Stimulated activated CD8-positive, alpha-beta memory T cell treated with anti-CD3 and anti-CD28 coated beads, Interleukin-7, amount 100 ng/mL, for 4 hours (primary cell): ENCODE measurements at places on chromosomes 5 and 9.
A peak's percentile ranks its signal among the peaks of the same experiment; 100 is the strongest.

- DNase-seq = no peak
Measured at GRCh38 chr5:107545486-107545885, 125.3 kb downstream of the EFNA5 start.

DNA sequence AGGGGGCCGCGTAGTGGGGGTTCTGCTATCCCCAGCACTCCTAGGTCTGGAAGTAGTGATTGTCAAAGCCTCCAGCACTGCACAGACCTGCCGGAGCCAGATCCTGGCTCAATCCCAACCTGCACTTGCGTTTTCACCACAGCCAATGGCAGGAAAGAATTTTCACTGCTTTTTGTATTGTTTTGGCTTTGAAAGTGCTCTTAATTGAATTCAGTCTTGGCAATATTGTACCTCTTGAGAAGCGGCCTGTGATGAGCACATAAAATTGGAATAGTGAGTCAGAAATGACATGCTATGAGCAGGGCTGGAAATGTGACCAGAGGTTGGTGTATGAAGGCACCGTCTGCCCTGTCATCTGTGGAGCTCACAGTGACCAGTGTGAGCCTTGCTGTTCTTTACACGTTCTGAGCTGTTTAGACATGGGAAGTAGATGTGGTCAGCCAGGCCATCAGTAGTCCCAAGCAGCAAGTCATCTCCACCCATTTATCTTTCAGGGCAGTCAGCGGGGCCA lies 41.5 kb downstream of the SECISBP2 start:
- no peak for DNase-seq

- DNase-seq = no peak
Measured at GRCh38 chr5:59959330-59959729, 65.8 kb upstream of the PDE4D start.

GRCh38 chr9:111805830-111806241 lies 11.1 kb upstream of the SHOC1 start:
- no peak for DNase-seq

DNA sequence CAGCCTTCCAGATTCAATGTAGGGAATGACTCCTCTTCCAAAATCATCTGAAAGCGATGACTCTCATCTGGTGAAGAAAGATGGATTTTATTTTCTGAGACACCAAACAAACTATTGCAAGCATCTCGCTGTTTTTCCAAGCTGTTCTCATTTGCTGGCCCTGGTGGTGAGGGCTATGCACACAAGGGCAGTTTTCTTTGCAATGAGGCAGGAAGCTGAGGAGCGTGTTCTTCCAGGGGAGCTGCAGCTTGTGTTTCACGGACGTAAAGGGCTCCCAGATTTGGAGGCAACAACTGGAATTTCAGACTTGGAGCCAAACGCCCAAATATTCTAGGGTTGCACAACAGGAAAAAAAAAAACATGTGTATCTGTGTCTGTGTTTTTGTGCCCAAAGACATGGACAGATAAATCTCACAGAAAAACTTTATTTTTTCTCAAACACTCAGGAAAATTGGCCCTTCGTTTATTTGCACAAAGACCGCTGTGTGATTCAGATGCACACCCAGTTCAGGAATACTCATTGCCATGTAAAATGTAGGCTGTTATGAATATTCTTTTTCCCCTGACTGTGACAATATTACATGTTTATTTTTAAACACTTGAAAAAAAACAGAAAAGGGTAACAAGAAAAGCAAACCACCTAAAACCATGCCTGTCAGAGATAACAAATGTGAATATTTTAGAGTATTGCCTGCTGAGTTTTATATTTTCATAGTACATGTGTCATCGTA lies 151.3 kb downstream of the GAS1 start:
- DNase-seq = no peak

- DNase-seq = no peak
Measured at GRCh38 chr9:1354086-1354485, 303.9 kb downstream of the DMRT2 start.

DNA sequence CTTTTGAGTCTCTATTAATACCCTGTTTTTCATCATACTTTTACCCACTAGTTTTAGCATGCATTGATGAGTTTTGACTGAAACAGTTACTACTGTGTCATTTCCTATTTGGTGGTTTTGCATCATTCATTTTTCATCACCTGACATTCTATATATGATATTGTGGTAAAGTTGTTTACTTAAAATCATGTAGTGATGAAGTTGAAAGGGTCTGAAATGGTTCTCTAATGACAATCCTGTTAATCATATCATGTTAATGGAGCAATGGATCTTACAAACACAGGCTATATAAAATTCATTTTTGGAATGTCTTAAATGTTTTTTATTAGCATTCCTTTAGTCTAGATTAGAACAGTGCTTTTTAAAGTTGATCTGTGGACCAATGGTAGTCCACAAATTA lies 84.1 kb downstream of the ERBIN start:
- DNase-seq = no peak

- DNase-seq = no peak
Measured at GRCh38 chr5:13866792-13867191, 77.7 kb downstream of the DNAH5 start.

GRCh38 chr5:96736937-96737336 lies 70.8 kb downstream of the ERAP1 start:
- no peak for DNase-seq

DNA sequence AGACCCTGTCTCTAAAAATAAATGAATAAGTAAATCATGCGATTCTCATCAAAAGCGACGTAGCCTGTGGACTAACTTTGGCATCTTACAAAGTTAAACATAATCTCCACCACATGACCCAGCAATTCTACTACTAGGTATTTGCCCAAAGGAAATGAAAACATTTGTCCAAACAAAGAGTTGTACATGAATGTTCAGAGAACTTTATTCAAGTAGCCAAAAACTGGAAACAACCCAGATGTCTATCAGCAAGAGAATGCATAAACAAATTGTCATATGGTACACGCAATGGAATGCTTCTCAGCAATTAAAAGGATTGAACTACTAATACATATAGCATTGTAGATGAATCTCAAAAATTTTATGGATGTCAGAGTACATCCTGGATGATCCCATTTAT lies 82.6 kb downstream of the ADRB2 start:
- DNase-seq = no peak

- no peak for DNase-seq
Measured at GRCh38 chr5:127695346-127695745, 7.8 kb upstream of the CCDC192 start.

GRCh38 chr5:176474476-176474875 lies 26.3 kb downstream of the FAF2 start:
- no peak for DNase-seq

DNA sequence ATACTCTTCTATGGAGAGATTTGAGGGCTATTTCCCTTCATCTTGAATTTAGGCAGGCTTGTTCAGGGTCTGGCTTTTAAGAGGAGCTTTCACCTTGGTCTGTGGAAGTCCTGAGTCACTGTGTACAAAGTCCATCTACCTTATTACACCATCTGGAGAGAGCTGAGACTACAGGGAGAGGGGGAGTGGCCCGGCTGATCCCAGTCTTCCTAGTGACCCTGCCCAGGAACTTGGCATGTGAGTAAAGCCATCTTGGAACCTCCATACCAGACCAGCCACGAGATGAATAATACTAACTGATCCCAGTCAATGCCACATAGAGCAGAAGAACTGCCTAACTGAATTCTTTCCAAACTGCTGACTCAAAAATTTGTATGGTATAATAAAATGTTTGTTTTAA lies 8.4 kb upstream of the IL6ST start:
- no peak for DNase-seq

GRCh38 chr5:16970826-16971225 lies 34.7 kb upstream of the MYO10 start:
- DNase-seq = no peak

DNA sequence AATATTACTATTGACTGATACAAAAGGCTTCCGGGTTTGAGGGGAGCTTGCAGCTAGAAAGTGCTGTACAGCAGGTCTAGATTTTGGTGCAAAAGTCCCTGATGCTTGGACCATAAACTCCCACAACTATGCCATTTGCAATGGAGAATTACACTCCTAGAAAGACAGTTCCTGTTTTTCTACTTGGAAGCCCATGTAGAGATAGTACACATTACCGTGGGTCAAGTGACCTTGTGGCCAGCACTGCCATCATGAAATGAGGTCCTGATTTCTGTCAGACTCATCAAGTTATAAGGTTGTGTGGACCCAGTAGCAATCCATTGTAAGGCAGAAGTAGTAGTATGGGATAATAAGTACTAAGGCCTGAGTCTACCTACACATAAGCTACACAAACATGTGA lies 42.8 kb upstream of the TNFSF8 start:
- no peak for DNase-seq

- DNase-seq = no peak
Measured at GRCh38 chr5:79181419-79182022, 54.4 kb upstream of the JMY start.

DNA sequence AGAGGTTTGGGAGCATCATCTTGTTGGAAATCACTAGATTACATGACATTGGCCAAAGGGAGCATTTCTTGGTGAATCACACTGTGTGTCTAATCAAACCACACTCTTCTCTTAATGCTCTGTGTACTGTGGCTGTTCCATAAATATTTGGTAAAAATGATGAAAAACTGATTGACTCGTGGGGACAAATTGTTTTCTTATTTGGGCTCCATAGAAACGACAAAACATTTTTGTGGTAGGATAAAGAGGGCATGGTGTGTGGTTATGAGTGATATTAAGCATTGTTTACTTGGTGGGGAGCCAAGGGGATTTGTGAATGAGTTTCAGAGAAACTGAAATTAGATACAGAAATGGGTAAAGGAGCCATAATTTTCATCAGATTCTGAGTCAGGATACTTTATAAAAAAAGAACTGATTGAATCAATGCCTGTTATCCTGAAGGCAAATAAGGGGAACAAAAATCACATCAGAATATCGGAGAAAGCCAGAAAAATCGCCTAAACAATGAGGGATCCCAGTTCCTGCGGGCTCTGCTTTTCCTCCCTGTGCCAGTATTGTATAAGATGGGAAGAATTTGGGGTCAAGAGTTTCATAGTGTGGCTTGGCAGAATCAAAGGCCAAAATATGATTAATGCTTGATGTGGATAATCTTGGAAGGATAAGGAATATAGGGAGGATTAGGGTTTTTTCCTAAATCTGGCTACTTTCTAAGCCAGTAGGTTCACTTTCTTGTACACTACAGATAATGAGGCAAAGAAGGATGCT lies 33.3 kb downstream of the FBXL7 start:
- DNase-seq = no peak

GRCh38 chr5:88883836-88884607 lies 1.0 kb upstream of the MEF2C start:
- no peak for DNase-seq

GRCh38 chr9:16524078-16524477 lies 346.4 kb downstream of the BNC2 start:
- no peak for DNase-seq

DNA sequence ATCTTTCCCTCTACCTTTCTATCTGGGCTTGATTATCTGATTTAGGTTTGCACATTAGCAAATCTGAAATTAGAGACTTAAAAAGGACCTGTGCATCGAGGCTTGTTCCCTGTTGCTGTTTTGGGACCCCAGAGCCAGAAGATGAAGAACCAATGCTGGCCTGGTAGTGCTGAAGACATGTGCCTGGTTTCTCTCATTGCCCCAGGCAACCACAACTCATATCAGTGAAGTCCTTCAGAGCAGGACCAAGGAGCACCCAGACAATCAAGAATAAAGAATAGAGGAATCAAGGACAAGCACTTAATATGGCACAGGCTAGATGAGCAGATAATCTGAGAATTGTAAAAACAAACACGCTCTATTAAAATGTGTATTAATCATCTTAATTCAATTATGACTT lies 362.7 kb downstream of the DMRTA1 start:
- DNase-seq = no peak

- no peak for DNase-seq
Measured at GRCh38 chr5:125142458-125142857, 396.0 kb upstream of the ZNF608 start.

DNA sequence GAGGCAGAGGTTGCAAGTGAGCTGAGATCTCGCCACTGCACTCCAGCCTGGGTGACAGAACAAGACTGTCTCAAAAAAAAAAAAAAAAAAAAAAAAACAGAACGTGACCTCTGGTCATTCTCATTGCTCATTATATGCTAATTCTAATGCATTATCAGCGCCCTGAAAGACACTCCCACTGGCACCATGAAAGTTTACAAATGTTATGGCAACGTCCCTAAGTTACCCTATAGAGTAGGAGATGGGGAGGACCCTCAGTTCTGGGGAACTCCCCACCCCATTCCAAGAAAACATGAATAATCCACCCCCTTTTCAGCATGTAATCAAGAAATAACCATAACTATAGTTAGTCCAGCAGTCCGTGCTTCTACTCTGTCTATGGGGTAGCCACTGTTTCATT lies 48.9 kb upstream of the DENND4C start:
- DNase-seq = no peak

- DNase-seq = no peak
Measured at GRCh38 chr9:124017929-124018729, 6.6 kb downstream of the LHX2 start.

DNA sequence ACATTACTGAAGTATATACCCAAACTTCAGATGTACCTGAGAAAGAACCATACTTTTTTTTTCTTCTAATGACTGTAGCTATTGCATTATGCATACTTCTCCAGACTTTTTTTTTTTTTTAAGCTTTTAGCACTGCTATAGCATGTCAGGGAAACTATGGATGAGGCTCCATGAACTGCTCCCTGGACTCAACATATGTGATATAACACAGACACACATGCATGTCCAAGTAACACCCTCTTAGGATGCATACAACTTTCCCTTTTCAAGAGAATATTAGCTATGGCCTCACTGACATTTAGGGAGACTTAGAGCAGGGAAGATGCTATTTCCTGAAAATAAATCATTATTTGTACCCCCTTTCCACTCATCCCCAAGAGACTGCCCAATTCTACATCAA lies 499 bp upstream of the ASPN start:
- DNase-seq = no peak

GRCh38 chr9:80282766-80283165 lies 711.0 kb downstream of the TLE4 start:
- DNase-seq = no peak

GRCh38 chr9:134455934-134456755 lies 129.9 kb downstream of the RXRA start:
- DNase-seq = peak; percentile 81

DNA sequence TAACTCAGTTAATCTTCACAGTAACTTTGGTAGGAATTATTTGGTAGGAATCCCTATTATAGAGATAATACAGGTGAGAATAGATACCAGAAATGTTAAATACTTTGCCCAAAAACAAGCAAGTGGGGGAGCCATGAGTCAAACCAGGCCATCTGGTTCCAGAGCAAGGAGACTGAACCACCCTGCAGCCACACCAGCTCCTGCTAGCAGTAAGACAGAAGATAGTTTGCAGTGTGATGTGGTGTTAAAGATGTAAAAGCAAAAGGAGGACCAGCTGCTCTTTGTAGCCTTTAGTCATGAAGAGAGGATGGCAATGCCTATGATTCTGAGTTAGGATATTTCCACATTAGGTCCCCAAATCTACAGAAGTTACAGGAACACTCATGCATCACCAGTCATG lies 101.4 kb downstream of the PRKACG start:
- DNase-seq = no peak
